ENCODE measurements at places on chromosomes 2 and 18.

- DNase-seq: no peak
Measured at GRCh38 chr2:234322766-234323465, 174.0 kb downstream of the ARL4C start.

DNA sequence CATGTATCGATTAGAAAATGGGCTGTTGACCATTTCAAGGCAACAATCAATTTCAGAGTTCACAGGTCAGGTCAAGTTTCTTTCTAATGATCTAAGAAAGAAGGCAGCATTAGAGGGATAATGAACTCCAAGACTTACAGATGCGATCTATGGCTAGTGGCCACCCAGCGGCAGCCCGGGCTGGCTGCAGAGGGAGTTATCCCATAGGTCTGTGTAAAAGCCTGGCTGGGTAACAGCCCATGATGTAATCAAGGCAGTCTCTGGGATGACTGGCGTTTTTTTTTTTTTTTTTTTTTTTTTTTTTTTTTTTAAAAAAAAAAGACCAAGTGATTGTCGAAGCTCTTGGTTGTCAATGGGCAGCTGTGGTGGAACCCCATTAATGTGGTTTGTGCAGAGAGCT, 171.1 kb upstream of the SKOR2 start:
- no peak for DNase-seq

GRCh38 chr18:68874361-68874760, 76.5 kb downstream of the CCDC102B start:
- DNase-seq: no peak

DNA sequence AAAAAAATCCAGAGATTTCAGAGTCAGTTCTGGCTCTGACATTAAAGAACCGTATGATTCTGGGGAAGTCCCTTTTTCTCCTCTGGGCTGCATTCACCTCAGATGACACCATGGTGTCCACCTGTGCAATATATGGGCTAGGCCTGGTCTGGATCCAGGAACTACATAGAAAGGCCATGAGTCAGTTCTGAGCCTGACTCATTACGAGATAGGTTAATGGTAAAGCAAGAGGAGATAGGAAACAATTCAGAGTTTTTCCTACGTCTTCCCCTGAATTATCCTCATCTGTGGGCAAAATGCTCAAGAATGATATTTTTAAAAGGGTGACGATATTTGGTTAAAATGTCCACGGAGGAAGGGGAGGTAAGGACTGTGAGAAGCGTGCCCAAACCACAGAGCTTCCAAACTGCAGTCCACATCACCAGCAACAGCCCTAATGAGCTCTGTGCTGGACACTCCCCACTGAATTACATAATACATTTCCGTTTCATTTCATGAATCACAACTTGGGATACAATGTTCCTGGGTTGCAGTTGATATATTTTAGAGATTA, 180.1 kb upstream of the OSR1 start:
- DNase-seq: no peak

DNA sequence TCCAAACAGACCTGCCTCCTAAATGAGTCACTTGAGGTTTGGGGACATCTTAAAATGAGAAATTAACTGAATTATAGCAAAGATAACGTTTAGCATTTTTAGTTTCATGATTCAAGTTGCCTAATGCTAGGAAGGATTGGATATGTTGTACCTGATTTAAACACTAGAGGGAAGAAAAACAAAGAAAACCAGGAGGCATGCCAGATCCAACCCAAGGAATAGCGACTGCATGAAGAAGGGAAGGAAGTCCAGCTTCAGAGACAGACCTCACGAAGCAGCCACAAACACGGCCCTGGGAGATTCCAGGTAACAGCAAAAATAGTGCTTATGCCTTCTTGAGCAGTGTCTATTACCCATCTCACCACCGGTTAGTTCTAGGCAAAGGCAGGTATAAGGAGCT, 499.9 kb upstream of the SPHKAP start:
- DNase-seq: no peak

DNA sequence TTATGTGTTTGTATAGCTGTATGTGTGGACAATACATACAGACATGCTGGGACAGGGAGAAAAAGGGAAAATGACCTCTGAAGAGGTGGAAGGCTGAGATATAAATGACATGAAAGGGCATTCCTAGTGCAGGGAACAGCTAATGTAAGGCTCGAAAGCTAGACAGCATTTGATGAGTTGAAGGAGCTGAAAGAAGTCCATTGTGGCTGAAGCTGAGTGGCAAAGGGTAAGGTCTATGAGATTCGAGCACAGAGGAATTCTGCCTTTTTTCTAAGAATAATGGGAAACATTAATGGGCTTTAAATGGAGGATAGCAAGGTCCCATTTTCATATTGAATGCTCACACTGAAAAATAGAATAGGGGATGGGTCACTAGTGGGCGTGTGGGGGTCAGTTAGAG, 23.6 kb downstream of the ADD2 start:
- DNase-seq: no peak

GRCh38 chr2:919672-920071, 31.0 kb upstream of the SNTG2 start:
- DNase-seq: no peak

DNA sequence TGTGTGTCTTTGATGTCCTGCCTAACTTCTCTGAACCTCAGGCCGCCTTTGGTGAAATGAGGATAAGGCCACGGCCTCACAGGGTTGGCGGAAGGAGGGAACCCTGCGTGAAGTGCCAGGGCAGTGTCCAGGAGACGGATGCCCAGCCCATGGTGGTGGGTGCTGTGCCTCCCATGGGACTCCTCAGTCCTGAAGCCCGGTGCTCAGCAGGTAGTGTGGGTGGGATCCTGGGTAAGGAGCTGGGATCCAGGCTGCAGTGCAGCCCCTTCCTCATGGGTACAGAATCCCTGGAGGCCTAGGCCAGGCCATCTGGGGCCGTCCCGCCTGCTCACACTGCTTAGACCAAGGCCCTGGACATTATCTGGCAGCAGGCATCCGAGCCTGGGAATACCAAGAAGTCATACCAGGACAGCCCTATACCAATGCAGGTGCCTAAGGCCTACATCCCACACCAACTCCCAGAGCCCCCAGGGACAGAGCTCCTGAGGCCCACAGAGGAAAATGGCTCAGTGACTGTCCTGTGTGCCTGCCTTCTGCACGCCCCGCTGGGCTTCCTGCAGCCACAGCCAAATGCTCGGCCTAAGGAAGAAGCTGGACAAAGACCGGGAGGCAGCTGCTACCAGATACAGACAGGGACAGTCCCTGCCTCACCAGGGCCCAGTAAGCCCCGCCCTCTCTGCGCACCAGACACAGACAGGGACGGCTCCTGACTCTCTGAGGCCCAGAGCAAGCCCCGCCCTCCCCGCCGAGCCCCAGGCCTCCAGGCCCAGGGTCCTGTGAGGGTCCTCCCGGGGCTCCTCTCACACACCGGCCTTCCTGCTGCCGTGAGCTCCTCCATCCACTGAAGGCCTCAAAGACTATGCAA, 78.0 kb downstream of the NDUFA10 start:
- DNase-seq: no peak

GRCh38 chr2:14816069-14817060, 183.8 kb downstream of the LRATD1 start:
- DNase-seq: no peak

GRCh38 chr2:98713332-98714015, 17.5 kb downstream of the MGAT4A start:
- no peak for DNase-seq

DNA sequence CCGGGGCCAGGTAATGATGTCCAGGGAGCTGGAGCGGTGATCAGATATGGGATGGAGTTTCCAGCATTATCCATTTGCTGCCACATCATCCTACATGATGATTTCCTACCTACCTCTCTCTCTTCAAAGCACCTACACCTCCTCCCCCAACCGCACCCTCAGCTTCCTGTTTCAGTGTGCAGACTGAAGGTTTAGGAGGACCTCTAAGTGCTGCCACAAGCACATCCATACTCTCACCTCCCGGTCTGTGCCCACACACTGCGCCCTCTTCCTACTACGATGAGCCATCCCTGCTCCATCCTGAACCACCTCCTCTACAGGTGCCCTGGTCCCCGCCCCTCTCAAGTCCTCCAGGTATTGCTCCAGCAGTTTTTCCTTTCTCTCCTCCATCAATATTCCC, 123.7 kb downstream of the ALPK2 start:
- DNase-seq: no peak

- DNase-seq: no peak
Measured at GRCh38 chr18:34844732-34845459, 134.8 kb downstream of the DTNA start.

GRCh38 chr18:72840109-72840508, 27.7 kb downstream of the NETO1 start:
- no peak for DNase-seq

GRCh38 chr2:47056868-47057686, 98.0 kb downstream of the STPG4 start:
- DNase-seq: no peak

- no peak for DNase-seq
Measured at GRCh38 chr2:237198164-237198855, 112.6 kb downstream of the COPS8 start.

DNA sequence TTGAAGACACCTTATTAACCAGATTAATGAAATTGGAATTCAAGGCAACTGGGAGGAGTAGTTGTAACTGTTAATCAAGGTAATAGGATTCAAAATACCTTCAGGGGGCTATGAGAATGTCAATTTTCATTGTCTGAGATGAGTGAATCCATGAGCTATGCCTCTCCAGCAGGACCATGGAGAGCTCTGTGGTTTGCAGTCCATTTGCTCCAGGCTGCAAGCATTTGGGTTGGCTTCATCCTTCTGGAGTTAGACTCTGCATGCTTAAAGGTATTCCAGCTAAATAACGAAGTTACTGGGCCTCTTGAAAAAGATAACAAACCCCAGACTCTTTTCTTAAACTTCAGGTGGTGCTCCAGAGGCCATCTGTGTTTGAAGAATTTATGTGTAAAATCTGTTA, 207.1 kb upstream of the SLC8A1 start:
- no peak for DNase-seq

GRCh38 chr18:78774741-78775141, 204.9 kb upstream of the SALL3 start:
- DNase-seq: no peak

DNA sequence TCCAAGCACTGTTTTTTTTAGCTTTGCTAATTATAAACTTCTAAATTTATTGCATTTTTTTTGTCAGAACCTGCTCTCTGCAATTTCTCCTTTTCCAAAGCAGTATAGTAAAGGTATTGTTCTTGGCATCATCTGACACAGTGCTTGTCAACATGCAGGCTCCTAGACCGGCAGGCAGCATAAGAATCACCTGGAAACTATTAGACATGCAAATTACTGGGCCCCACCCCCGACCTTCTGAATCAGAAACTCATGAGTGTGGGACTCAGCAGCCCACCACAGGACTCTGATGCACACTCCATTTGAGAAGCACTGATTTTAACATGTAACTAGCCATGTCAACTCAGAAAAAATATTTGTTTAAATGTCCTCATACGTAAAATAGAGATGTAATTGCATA, 551.1 kb upstream of the CELF4 start:
- DNase-seq: no peak

GRCh38 chr2:162769066-162769465, 69.5 kb downstream of the KCNH7 start:
- no peak for DNase-seq

GRCh38 chr2:178542161-178542560, 61.9 kb downstream of the PLEKHA3 start:
- DNase-seq: no peak

GRCh38 chr2:122266636-122267035, 511.2 kb downstream of the TSN start:
- DNase-seq: no peak

GRCh38 chr18:7366597-7366996, 135.7 kb downstream of the LRRC30 start:
- no peak for DNase-seq

GRCh38 chr2:43288417-43289305, 62.3 kb upstream of the ZFP36L2 start:
- no peak for DNase-seq

- DNase-seq: no peak
Measured at GRCh38 chr18:56891870-56892269, 240.7 kb downstream of the WDR7 start.

DNA sequence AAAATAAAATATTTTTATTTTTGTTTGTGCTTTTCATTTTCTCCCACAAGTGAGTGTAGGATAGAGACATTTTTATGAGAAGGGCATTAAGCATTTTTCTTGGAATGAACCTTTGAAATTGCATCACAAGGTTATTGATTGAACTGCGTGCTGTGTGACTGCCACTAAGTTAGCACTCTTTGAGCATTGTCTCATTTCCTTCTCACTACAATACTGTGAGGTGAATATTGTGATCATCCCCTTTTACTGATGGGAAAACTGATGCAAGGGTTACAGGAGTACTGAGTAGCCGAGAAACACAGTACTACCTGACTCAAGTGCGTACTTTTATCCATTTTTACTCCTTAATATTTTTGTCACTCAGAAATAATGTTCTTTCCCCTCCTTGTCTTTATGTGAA, 2.0 kb downstream of the NBEAL1 start:
- no peak for DNase-seq

DNA sequence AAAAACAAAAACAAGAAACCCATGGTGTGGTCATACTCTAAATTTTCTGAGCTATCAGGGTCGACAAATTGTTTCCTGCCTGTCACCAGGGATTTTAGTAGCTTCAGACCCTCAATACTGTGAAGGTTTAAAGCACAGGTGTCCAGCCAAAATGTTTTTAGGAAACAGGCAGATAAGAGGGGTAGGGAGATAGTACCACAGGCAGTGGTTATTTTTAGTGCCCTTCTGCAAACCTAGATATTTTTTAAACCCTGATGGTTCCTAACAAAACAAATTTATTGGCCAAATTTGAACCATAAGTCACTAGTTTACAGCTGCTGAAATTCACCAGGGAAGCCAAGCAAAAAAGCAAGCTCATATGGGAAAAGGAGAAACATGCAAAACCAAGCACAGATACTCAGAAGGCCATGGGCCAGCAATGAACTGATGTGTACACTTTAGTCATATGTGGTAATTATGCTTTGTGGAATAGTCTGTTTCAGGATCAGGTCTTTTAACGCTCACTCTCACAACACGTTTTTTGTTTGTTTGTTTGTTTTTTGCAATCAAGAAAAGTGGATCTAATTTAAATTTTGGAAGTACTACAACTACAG, 156.8 kb upstream of the STK17B start:
- no peak for DNase-seq

DNA sequence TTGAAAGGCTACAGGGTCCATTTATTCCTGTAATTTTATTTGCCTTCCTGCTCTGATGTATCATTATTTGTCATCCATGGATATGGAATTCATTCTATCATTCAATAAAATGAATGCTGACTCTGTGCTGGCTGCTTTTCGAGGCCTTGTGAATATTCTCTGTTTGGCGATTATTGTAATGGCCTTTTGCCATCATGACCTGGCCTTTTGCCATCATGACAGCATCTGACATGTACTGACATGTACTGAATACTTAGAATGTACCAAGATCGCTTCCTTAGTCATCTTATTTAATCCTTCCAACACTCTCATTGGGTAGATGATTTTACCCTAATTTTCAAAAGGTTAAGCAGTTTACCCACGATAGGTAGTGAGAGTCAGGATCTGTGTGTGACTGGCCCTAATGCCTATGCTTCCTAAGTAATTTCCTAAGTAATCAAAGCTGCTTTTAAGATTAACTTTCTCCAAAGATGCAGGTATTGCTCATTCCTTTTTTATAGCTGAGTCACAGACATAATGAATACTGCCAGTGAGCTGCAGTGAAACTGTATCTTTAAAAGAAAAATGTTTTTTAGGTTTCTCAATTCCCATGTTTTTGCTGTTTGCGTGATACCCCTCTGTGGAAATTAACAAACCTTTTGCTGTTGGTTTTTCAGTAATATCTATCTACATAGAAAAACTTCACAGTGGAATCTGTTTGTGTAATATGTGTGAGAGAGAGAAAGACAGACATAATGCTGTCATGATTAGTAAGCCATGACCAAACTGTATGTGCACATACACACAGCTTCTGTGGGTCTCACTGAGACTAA, 127.8 kb downstream of the CERS6 start:
- DNase-seq: no peak

GRCh38 chr2:167957662-167958061, 289.7 kb downstream of the STK39 start:
- DNase-seq: no peak
